ENCODE measurements at places on chromosomes 6 and 20. TPM values are rescaled to one million over a fixed set of nuclear protein-coding genes. Genes with fewer than 3 reads are reported as not detected.

GRCh38 chr6:163324688-163325389 lies 89.7 kb upstream of the QKI start:
- no peak for DNase-seq

DNA sequence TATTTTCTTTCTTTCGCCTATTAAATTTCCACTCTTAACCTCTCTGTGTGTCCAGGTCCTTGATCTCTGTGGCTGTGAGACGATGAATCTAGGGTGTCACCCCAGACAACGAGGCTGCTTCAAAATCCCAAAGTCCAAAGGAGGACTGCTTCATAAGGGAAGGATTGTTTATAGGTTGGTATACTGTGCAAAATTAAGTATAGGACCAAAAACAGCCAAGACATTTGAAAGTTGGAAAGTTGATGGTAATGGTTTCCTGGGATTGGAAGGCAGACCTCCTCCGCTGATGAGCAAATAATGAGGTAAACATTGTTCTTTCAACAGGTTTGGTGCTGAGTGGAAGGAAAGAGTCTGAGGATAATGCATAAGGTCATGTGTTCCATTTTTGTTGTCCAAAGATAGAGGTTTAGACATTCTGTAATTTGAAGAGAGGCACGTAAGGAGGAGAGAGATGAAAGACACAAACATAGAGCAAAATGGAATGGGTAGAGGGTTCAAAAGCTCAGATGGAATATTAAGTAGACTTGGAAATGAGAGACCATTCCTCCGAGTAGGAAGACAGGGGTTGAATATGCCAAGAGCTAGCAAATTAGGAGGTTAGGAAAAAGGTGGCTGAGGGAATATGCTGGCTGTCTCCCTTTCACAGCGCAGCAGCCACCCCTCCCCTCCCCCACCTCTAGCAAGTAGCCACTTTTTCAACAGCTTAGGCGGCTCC lies 24.8 kb downstream of the ZNF311 start:
- no peak for DNase-seq

DNA sequence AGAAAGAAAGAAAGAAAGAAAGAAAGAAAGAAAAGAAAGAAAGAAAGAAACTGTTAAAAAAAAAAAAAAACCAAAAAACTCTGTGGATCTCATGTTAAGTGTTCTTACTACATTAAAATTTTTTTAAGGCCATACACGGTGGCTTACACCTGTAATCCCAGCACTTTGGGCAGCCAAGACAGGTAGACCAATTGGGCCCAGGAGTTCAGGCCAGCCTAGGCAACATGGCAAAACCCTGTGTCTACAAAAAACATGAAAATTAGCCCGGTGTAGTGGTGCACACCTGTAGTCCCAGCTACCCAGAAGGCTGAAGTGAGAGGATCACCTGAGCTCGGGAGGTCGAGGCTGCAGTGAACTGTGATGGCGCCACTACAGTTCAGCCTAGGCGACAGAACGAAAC lies 4.6 kb upstream of the BPIFA1 start:
- DNase-seq: no peak

DNA sequence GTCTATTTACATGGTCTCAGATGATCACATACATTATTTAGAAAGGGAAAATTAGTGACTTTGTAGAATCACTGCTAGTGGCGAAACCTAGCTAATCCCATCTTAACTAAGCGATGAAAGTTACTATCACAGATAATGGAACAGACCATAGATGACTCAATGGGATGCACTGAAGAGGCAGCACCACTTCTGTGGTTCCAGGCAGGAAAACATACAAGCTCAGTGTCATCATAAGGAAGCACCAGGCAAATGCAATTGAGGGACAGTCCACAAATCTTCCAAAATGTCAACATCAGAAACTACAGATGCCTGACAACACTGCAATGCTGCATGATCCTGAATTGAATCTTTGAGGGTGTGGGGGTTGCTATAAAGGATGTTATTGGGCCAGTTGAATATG lies 15.9 kb upstream of the SNAI1 start:
- DNase-seq: no peak

- DNase-seq: no peak
Measured at GRCh38 chr6:71888756-71889340, 2.5 kb downstream of the RIMS1 start.

GRCh38 chr6:81734081-81734480 lies 18.4 kb downstream of the TENT5A start:
- DNase-seq: peak; percentile 37

- DNase-seq: peak; percentile 41
Measured at GRCh38 chr20:58408603-58409246, 19.7 kb downstream of the VAPB start.

DNA sequence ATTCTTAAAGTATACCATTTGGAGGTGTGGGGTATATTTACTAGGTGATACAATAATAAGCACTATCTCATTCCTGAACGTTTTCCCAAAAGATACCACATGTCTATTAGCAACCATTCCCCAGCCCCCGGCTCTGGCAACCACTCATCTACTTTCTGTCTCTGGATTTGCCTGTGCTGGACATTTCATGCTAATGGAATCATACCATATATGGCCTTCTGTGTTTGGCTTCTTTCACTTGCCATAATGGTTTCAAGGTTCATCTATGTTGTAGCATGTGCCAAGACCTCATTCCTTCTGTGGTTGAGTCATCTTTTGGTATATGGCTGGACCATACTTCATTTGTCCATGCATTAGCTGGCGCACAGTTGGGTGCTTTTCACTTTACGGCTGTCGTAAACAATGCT lies 39.7 kb downstream of the BCAS4 start:
- no peak for DNase-seq

DNA sequence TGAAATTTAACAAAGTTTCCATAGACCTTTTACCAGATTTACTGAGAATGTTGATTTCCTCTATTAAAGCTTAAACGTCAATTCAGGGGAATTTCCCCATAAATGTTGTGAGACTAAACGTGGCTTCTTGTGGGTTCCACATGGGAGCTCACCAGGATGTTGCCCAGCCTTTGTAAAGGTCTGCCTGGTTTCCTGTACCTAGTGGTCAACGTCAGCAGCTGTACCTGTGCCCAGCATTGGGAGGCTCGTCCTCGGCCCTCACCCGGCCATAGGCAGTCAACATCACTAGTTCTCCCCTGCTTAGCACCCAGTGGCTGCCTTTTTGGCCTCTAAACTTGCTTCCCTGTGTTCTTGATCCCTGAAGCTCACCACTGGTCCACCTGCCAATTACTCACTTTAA lies 22.1 kb upstream of the CD83 start:
- DNase-seq: no peak

GRCh38 chr6:85452441-85452881 lies 2.6 kb downstream of the NT5E start:
- DNase-seq: peak; percentile 21

DNA sequence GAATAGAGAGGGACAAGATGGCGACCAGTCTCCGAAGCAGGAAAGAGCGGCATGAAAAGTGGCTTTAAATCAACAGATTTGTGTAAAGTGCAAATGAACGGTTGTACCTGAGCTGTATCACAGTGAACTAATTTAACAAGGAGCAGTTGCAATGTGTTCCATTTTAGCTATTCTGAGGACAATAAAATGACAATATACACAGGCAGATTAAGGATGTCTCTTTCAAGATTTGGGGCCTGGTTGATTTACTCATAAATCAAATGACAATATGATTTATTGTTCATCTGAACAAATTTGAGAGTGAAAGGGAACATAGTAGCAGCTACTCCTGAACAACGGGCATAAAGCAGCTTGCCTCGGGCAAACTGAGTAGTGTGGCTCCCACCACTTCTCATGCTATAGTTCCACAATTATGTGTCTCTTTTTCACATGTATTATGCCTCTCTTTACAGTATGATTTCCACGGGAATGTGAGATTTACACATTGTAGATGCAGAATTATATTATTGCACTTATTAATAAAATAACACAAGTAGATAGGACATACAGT lies 204.1 kb upstream of the AGPAT4 start:
- no peak for DNase-seq

GRCh38 chr6:98526465-98526864 lies 307.9 kb upstream of the POU3F2 start:
- no peak for DNase-seq

DNA sequence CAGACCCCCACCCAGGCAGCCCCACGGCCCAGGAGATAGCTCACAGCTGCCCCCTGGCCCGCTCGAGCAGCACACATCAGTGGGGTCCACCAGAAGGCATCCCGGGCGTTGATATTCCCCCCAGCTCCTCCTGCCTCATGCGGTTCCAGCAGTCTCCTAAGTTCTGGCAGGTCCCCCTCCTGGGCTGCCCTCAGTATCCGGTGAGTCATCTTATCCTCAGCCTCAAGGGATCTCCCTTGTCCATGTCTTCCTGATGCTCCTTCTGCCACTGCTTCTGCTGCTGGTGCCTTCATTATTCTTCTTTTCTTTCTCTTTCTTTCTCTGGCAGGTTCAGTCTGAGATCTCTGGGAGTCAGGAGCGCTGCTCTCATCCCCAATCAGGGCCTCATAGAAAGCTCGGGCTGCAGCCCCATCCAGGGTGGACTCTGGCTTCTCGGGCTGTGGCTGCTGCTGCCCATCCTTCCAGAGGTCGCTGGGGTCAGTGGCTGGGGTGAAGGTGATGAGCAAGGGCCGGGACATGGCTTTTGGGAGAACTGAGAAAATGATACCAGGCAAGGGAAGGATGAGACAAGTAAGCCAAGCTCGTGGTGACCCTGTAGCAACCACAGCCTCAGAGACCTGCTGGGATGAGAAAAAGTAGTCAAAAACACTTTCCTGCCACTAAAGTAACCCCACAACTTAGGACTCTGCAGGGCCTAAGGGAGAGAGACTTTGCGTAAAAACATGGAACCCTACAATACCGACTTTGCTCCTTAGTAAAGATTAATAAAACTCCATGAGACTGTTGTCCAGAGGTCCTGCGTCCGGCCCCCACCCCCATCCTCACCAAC lies 622 bp downstream of the GPANK1 start:
- peak; percentile 75 for DNase-seq

- no peak for DNase-seq
Measured at GRCh38 chr6:152428126-152428525, 209.0 kb downstream of the SYNE1 start.

- DNase-seq: peak; percentile 75
Measured at GRCh38 chr6:136226027-136226673, 24.0 kb downstream of the MTFR2 start.

DNA sequence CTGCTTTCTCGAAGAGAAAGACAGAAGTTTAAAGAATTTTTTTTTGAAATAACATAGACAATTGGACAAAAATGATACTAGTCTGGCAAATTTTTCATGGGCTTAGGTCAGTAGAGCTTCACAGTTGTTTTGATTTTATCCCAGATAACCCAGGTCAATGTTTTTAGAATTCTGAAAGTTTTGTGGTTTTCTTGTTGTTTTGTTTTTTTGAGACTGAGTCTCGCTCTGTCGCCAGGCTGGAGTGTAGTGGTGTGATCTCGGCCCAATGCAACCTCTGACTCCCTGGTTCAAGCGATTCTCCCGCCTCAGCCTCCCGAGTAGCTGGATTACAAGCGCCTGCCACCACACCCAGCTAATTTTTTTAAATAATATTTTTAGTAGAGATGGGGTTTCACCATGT lies 22.8 kb downstream of the KIF13A start:
- no peak for DNase-seq

DNA sequence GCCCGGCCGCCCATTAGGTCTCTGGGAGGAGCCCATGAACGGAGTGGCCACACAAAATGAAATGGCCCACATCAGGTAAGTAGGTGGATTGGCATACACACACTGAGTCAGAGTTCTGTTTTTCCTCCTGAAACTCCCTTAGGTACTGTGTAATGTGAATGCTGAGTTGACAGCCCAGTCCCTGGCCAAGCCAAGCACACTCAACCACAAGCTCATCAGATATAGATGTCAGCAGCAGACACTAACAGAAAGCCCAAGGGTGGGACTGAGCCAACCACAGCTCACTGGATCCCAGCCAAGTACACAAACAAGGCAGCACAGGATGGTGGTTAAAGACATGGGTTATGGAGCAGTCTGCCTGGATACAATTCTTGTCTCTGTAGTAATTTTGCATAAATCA lies 403.4 kb downstream of the GJA1 start:
- no peak for DNase-seq

DNA sequence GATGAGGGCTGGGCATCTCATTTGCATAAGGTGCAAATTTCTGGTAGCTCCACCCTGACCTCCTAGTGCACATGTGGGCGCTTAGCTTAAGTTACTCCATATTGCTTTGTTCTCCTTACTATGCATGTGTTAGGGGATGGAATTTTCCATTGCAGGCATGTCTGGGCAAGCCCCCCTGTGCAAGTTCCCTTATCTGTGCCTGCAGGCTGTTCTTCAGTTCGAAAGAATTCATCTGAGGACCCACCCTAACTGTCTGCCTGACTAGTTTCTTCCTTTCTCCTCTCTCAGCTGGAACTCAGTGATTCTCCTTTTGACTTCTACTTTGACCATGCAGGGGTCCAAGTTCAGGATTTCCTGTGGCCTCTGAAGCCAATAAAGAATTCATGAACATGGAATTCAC lies 30.2 kb downstream of the CCDC170 start:
- DNase-seq: peak; percentile 1

- DNase-seq: no peak
Measured at GRCh38 chr6:137928286-137928685, 61.2 kb downstream of the TNFAIP3 start.

DNA sequence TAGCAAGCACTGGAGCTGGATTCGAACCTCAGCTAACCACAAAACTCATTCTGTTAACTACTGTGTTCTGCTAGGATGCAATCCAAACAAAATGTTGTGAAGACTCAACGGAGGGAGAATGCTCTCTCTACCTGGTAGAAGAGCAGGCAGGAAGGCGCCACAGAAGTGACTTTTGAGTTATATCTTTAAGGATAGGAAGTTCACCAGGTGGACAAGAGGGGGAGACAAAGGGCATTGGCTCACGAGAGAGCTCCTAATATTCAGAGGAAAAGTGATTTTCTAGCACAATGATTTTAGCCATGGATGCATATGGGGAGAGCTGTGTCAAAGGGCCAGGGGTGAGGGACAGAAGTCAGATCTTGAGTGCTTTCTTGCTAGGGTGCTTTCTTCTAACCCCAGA lies 108.4 kb upstream of the MAFB start:
- DNase-seq: peak; percentile 37

- no peak for DNase-seq
Measured at GRCh38 chr20:46323557-46323956, 15.3 kb upstream of the CDH22 start.

GRCh38 chr6:5761370-5761769 lies 245.4 kb downstream of the NRN1 start:
- DNase-seq: no peak

- DNase-seq: no peak
Measured at GRCh38 chr6:106163966-106164877, 78.1 kb downstream of the PRDM1 start.

Gene WFDC5
- not detected for total RNA-seq

Gene SLC12A5
- total RNA-seq: 0.47 TPM

Gene MMP24
- total RNA-seq: 0.88 TPM

Gene FAM83C
- not detected for total RNA-seq

Gene ACTR5
- 14.1 TPM for total RNA-seq

Gene MATN4
- 0.17 TPM for total RNA-seq

Gene SCUBE3
- total RNA-seq: 0.85 TPM
